ENCODE measurements at places on chromosomes 3 and 15.

DNA sequence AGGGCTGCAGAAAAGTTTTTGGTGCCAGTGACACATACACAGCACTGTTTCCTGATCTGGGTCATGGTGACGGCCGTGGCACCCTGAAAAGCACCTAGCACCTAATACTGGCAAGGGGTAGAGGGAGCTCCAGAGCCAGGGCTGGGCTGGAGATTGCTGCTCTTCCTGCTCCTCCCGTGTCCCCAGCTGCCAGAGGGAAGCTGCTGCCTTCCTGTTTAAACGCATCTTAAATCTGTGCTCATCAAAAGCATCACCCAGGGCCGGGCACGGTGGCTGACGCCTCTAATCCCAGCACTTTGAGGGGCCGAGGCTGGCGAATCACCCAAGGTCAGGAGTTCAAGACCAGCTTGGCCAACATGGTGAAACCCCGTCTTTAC lies 156.7 kb upstream of the MEF2A start:
- DNase-seq, result peak; percentile 15

DNA sequence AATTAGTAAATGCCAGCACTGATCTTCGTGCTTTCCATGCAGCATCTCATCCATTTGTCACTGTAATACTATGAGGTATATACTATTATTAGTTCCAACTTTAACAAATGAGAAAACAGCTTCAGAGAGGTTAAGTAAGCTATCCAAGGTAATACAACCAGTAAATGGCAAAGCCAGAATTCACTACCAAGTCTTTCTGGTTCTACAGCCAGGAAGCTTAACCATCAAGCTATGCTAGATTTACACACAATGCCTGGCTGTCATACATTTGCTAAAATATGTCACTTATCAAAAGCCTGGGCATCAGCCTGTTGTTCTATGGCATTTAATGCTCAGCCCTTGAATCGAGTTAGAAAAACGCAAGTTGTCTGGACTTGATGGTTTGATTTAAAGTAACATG lies 32.6 kb downstream of the TMOD2 start:
- DNase-seq, result no peak

GRCh38 chr3:192092388-192093005 lies 631.5 kb downstream of the PYDC2 start:
- DNase-seq, result no peak

- no peak for DNase-seq
Observed at GRCh38 chr3:170721563-170721962, 135.7 kb upstream of the SLC7A14 start.

All from fibroblast of skin of left biceps (primary cell).